Spinal cord (tissue), 10 donors: ENCODE measurements at places on chromosomes 13 and 19.

DNA sequence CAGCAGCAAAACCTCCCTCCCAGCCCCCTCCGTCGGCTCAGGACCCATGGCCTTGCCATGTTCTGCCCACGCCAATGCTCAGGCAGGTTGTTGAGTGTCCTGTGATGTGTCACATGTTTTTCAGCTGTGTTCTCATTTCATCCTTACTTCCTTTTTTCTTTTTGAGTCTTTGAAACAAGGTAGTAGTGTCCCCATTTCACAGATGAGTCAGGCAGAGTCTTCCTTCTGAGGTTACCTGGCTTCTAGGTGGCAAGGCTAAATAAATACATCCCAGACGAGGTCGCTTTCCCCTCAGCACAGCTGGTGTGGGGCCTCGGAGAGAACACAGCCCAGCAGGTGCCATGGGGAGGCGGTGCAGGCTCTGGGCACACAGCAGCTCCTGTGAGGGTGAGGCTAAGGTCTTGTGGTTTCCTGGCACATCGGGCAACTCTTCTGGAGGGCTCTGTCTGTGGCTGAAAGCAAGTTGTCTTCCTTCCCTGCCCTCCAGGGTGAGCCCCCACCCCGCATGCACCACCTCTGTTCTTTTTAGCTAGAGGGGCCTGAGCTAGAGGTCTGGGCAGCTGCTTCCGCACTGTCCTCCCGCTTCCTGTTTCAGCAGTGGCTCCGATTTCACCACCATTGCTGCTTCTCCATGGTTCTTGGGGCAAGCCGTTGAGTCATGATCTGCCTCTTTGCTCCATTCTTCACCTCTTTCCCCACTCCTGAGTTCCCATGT lies 15.1 kb downstream of the PRAM1 start:
- no peak for DNase-seq

- DNase-seq, result peak; percentile 68
These were observed 288.5 kb downstream of the NALCN start for GRCh38 chr13:101127741-101128353.

- DNase-seq, result no peak
These were observed 128.8 kb downstream of the ZDHHC20 start for GRCh38 chr13:21330126-21330861.

DNA sequence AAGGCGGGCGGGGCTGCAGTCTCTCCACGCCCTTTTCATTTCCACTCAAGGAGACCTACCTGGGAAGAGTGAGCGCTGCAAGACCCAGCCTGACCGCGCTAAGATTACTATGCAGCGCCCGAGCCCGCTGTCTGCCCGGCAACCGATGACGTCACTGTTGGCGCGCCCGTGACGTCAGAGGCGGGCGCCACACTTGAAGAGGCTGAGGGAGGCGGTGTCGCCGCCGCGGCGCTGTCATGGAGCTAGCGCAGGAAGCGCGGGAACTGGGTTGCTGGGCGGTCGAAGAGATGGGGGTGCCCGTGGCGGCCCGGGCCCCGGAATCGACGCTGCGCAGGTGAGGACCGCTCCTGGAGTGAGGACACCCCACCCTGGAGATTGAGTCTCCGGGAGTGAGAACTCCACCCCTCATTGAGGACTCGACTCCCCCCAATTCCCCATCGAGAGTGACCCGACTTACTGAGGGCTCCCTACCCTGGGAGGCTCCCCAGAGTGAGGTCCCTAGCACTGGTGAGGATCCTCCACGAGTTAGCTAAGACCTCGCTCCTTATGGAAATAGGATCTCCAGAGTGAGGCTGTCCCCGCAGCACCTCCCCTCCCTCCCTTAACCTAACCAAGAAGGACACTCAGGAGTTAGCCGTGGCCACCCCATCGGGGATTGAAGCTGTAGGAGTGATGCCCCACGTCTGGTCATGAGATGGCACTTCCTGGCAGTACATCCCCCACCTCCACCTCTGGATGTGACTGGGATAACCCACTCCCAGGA lies at the start of gene HAUS5:
Gene HAUS5 (plus strand): TSS at position 177 of the 763 bp plus-strand sequence. CDS start 60 bp downstream, at position 237.
- DNase-seq, result peak; percentile 89

DNA sequence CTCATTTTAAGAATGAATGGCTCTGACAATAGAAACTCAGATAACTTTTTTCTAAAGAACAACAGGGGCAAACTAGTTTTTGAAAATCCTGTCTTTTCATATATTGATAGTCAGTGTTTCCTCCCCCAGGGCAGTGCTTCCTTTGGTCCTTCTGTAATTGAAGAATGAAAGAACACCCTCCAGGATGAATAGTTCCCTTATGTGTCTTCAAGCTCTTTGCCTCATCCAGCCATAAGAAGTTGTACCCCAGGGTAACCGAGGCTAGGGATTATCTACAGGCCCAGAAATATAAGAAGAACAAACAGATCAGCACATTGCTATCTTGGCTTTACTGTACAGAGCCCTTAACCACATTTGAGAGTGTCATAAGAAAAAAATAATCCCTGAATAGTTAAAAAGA lies 12.1 kb upstream of the ERICH6B start:
- no peak for DNase-seq

DNA sequence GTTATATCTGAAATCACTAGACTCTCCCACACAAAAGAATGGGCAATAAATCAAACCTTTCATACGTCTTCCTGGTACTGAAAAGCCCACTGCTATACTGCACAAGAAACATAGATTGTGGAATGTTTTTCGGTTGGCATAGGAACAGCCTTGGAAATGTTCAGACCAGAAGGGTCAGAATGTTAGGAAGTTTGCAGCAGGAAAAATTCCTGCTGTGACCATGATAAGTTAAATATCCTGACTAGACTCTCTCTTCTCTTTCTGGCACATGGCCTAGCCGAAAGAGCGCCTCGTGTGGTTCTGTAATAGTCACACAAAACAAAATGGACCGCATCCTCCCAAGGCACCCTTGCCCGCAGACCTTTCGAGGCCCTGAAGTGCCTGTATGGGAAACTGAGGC lies 427.2 kb downstream of the COG6 start:
- DNase-seq, result no peak

- DNase-seq, result no peak
These were observed 3.0 kb downstream of the CBY2 start for GRCh38 chr13:45704854-45705695.
